ENCODE measurements at places on chromosomes 2 and 18.

DNA sequence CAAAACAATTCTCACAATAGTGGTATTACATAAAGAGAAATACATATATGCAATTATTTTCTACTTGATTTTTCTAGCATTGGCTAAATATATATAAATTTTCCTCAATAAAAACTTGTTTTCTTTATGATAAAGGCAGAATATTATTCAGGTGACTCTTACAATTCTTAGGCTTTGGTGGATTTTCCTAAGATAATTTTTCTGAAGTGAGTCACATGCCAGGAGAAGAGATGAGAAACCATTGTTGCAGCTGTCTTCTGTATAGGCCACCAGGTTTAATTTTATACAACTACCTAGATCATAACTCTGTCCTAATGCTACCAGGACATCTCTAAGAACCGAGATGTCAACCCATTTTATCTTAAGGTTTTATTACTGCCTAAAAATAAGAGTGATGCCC, 552.4 kb upstream of the CDH2 start:
- no peak for DNase-seq

DNA sequence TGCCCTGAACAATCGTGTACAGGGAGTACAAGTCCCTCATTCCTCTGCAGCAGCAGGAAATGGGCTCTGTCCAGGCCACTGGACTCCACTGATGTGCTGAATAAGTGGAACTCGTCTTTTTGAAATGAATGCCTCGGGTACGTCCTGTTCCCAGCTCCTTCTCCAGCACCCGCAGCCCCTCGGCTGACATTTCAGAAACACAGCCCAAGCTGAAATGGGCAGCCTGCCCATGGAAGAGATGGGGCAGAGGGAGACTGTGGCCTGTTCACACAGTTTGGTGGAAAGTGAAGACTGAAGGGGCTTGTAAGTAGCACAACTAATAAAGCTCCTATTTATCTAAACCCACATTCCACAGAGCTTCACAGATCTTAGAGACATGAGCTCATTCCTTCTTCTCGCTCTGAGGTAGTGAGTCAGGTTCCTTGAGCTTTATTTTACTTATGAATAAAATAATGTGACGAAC, 498.6 kb downstream of the TXNL1 start:
- DNase-seq: no peak

GRCh38 chr18:11587432-11587831, 22.0 kb upstream of the SLC35G4 start:
- DNase-seq: no peak

GRCh38 chr2:212089873-212090272, 448.7 kb downstream of the ERBB4 start:
- no peak for DNase-seq

GRCh38 chr2:40654346-40654745, 202.5 kb upstream of the SLC8A1 start:
- DNase-seq: no peak
